ENCODE measurements at places on chromosomes 1 and 21. TPM values are rescaled to one million over a fixed set of nuclear protein-coding genes. Genes with fewer than 3 reads are reported as not detected.

FLG2 gene
- not detected for total RNA-seq

ZBTB8B gene
- not detected for total RNA-seq

KCNN3 gene
- under 0.01 TPM for total RNA-seq

OR2L5 gene
- 0.05 TPM for total RNA-seq

ZMYND12 gene
- 0.87 TPM for total RNA-seq

UMODL1 gene
- not detected for total RNA-seq

KCNT2 gene
- 1.0 TPM for total RNA-seq

NUP210L gene
- 0.05 TPM for total RNA-seq

DIO1 gene
- total RNA-seq: not detected

HES5 gene
- total RNA-seq: not detected

ILDR2 gene
- total RNA-seq: 17.5 TPM

TNFAIP8L2 gene
- not detected for total RNA-seq

ZNF648 gene
- not detected for total RNA-seq

FASLG gene
- not detected for total RNA-seq

HFM1 gene
- 0.35 TPM for total RNA-seq

NFYC gene
- total RNA-seq: 18.6 TPM

ASPM gene
- 12.3 TPM for total RNA-seq

HIVEP3 gene
- 3.6 TPM for total RNA-seq

Data from renal cortical epithelial cell (primary cell).